Osteoblast (primary cell): ENCODE measurements at places on chromosomes 3 and 15. TPM values are rescaled to one million over a fixed set of nuclear protein-coding genes. Genes with fewer than 3 reads are reported as not detected.

Gene ATP8B4
- 0.88 and 1.1 TPM in 2 replicates for total RNA-seq

DNA sequence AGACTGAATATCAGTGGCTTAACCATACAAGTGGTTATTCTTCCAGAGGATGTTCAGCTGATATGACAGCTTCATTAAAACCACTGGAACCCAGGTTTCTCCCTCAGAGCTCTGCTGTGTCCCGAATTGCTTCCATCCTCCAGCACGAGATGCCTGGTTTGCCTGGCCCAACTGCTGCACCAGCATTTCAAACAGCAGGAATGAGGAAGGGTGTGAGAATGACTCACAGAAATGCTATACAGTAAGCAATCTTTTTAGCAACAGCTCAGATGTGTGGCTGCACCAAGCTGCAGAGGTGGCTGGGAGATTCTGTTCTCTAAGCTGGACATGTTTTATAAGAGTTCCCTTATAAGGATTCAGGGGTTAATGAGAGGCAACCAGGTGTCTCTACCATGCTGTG, 271.0 kb downstream of the GABRG3 start:
- no peak overlapping the region for H3K27ac ChIP-seq
- no peaks in the 10 kb centered on the region for H3K36me3 ChIP-seq
- H3K27me3 ChIP-seq = no peaks in the 10 kb centered on the region
- H3K4me1 ChIP-seq = no peaks in the 10 kb centered on the region

Gene RHCG
- not detected in 2 replicates for total RNA-seq

DNA sequence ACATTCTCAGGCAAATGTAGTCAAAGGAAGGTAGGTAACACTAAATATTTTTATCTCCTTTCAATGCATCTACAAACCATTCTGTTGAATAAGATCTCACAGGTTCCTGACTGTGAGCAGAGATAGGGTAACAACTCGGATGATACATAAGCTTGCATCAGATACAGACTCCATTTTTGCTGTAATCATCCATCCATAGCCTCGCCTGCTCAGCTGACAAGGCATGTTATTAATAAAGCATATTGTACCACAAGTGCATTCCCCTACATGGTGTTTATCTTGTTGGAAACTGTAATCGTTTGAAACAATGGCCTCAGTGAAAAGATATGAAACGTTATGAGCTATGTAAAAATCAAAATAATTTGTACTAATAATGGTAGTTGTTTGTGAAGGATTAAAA, 35.4 kb upstream of the TCF12 start:
- no peak overlapping the region for H3K27ac ChIP-seq
- DNase-seq = no peak
- H3K27me3 ChIP-seq = no peaks in the 10 kb centered on the region
- H3K36me3 ChIP-seq = no peaks in the 10 kb centered on the region
- H3K4me1 ChIP-seq = peaks cover 14% of the 10 kb centered on the region

Gene TTC14
- 43.3 and 53.2 TPM in 2 replicates for total RNA-seq
